Bronchial epithelial cell (primary cell): ENCODE measurements at places on chromosomes 4 and X.

- no peak for DNase-seq
These were observed 240.5 kb upstream of the CXXC4 start for GRCh38 chr4:104735174-104735573.

DNA sequence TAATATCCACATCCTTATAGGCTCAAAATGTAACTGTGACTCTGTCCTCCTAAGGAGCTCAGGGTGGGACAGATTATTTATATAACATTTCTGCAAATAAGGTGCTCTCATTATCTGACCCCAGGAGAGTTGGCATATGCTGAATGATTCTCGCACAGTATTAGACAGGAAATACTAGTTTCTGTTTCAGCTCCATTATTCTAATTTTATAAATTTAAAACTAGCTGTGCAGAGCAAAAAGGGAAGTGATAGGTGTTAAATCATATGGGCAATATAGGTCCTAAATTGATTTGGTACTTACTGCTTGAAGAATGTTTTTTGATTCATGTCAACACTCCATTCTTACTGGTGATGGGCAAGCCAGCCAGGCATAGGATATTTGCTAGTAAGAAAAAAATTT is 141.5 kb downstream of the GLRA2 start:
- DNase-seq, result no peak

- no peak for DNase-seq
These were observed 50.5 kb downstream of the DCHS2 start for GRCh38 chr4:154441124-154441523.

DNA sequence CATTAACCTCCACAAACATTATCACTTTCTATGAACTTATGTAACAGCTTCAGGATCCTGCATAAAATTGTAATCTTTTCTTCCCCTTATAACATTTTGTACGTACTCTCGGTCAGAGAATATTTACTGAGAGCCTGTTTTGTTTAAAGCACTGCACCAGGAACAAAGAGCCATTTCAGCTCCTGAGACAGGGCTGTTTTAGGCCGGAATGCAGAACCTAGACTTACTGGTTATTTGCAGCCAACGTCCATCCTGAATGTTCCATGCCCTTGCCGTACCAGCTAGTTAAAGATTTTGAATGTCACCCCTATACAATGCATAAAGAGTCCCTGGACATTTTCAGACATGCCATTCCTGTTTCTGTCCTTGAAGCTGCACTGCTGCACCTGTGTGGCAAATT is 248.8 kb downstream of the PCDH7 start:
- no peak for DNase-seq

- DNase-seq, result no peak
These were observed 46.5 kb downstream of the REPS2 start for GRCh38 chrX:16992951-16993350.
